ENCODE measurements at places on chromosomes 16 and 17.

DNA sequence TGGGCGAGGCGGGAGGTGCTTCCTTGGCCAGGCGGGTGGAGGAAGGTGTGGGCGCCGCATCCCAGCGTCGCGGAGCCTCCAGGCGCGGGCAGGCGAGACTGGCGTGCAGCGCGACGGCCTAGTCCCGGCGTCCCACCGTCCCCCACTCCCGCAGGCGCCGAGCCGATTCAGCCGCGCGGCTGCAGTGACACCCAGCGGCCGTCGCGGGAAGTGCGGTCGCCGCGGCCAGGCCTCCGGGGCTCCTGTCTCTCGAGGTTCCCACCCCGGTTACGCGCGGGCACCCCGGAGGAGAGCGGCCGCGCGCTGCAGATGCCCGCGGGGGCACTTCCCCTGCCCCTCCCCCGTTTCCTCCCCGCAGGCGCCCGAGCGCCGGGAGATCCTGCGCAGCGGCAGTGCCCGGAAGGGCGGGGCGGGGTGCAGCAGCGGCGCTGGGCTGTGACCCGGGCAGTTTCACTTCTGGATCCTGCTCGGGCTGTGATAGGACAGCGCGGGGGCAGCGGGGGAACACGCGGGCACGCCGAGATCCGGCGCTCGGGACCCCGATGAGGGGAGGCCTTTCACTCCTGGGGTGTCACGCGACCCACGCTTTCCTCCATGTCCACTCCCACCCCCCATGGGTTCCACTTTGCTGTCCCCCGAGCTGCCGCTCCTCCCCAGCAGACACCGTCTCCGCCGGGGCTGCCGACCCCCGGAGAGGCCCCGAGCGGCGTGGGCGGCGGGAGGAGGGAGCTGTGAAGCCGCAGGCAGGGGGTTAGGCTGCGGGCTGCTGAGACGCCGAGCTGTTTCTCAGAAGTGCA lies 16.6 kb downstream of the GRB7 start:
- DNase-seq: peak; percentile 96

GRCh38 chr17:54439816-54440215 lies 460.8 kb upstream of the TOM1L1 start:
- DNase-seq: no peak

- no peak for DNase-seq
Measured at GRCh38 chr16:80807906-80808305, 3.5 kb upstream of the CDYL2 start.

DNA sequence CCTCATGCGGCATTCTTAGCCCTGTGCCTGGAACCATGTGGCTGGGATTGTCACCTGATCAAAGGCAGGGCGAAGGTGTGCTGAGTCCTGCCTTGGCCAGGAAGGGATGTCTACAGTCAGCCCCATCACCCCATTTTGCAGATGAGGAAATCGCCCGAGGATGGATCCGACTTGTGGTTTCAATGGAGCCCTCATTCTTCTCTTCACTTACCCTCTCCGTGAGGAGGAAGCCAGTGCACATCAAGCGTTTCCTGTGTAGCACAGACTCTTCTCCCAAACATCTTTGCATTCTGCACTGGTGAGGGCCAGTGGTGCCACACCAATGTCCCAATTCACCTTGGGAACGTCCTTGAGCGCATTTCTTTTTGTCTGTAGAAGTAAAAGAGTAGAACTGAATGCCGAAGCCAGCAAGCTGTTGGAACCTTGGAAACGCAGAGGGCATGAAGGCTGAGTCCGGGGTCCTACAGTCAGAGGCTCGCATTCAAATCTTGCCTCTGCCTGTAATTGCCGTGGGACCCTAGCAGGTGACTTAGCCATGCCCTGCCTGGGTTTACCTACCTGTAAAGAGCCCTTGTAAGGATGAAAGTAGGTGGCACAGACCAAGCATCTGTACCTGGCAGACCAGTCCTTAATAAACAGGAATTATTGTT lies 85.4 kb downstream of the IRF8 start:
- DNase-seq: no peak

- no peak for DNase-seq
Measured at GRCh38 chr17:41008811-41009210, at the start of gene KRTAP3-1. Gene KRTAP3-1, minus strand, starts transcription at chr17:41009128. Its CDS starts 54 bp downstream, at chr17:41009074.

DNA sequence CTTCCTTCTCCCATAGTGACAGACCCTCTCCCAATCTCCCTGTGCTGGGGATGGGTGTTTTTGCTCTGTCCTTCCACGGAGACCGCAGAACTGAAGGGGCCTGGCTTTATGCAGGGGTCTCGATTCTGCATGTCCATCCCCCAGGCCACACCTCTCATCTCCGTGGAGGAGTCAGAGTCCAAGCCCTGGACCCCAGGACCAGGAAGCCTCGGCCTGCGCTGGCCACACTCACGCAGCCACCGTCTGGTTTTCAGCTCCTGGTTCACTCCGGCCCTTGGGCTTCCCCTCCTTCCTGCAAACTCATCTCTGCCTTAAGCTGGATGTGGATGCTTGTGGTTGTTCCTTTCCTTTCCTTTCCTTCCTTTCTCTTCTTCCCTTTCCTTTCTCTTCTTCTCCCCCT lies 90.8 kb downstream of the MGAT5B start:
- DNase-seq: no peak

GRCh38 chr16:11470676-11471415 lies 115.9 kb downstream of the LITAF start:
- no peak for DNase-seq

GRCh38 chr17:27442702-27443101 lies 13.5 kb upstream of the KSR1 start:
- no peak for DNase-seq

DNA sequence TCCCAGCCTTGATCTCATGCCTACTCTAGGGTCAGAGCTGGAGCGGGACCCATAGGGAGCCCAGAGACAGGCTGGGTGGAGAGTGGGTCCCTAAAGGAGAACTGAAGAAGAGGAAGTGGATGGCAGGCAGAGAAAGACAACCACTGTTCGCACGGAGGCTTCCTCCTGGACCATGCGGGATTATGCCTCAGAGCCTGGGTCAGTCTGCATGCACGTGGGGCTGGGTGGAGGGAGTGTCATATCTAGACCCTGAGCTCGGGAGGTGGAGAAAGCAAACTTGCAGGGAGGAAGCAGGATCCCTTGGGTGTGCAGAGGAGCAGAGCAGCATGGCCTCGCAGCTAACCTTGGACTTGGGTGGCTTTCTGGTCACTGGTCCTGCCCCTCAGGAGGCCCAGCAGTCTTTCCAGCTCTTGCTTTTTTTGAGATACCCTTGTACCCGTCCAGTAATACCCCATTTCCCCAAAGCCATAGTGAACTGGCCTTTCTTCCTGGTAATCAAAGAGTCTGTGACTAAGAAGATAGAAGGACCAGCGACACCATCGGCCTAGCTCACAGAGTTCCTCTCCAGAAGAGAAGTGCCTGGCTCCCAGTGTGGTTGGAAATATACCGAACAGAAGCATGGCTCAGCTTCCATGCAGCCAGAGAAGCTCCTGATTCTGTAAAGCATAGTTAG lies 344.2 kb downstream of the CPPED1 start:
- peak; percentile 11 for DNase-seq

DNA sequence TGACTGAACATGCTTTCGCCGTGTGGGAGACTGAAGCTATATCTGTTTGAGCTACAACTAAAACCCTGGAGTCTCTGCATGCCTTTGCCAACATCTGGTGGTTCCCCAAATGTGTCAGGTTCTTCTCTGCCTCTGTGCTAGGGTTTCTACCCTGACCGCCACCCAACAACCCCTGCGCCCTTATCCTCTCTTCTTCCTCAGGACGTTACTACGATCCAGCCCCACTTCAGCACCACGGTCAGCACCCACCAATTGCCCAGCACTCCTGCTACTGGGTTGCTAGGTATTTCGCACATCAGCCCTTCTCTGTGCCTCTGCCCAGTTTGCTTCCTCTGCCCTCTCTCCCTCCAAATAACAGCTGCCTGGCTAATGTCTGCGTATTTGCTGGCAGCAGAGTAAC lies 106.3 kb upstream of the HSBP1 start:
- DNase-seq: peak; percentile 45

DNA sequence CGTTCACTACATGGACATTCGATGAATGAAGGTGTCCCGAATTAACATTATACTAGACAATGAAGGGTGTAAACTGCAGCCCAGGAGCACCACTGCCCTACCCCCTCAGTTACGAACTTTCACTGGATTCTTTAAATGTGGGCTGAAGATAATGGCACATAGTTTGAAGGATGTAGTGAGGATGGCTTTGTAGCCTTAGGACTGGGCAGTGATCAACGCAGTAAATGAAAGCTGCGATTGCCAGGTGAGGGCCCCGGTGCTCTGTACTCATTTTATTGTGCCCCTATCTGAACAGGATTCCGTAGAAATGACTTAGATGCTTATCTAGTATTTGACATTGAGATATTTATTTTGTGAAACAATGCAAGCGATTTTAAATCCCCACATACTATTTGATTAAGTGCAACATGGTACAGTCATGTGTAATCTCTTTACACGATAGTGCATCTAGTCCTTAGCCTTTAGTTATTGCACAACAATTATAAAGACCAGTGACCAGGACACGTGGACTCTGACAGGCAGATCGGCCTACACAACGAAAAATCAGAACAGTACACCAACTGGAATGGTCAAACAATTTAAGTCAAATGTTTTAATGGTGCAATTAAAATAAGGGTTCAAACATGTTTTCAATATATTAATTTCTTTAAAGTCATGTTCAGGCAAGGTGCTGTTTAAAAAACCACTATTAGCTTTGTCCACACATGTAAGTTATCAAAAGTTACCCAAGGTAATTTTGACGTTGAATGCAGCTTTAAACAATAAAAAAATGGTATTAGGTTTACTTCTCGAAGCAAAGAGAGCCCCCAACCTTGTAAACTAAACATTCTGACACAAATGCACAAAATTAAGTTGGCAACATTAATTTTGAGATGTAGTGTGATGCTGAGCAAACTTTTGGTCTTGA lies 17.4 kb upstream of the ERN1 start:
- DNase-seq: peak; percentile 36

DNA sequence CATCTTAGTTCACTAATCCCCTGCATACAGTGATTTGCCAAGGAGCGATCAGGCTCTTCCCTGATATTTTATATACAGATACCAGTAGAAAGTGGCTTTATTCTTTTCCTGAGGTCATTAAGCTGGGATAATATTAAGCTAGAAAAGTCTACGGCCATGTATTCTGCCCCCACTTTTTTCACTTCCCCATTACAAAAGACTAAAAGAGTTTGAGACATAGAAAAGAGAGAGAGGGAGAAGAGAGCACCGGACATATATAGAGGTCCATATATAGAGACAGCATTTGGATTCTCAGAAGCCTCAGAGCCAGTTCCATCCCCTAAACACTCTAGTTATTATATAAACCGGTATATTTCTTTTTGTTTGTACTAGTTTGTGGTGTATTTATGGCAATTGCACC lies 166.5 kb upstream of the ANKFN1 start:
- DNase-seq: no peak

DNA sequence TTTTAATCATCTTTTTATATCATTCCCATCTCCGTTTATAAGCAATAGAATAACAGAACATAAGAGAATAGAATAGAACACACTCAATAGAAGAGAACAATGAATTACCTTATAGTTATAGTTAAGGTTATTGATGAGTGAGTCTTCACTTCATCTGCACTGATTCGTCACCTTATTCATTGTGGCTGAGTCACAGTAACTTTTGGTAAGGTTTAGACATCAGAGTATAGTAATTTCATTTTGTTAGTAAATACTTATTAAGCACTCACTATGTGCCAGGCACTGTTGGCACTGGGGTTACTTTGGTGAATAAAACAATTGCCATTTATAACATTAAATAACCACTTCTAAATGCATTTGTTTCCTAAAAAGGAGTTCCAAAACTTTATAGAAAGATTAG lies 22.5 kb downstream of the PHKB start:
- no peak for DNase-seq

- no peak for DNase-seq
Measured at GRCh38 chr16:10110552-10110951, 71.7 kb downstream of the GRIN2A start.

GRCh38 chr17:22303865-22304264 lies 611.5 kb downstream of the KCNJ18 start:
- DNase-seq: no peak
